Stomach (tissue), 19 donors: ENCODE measurements at places on chromosomes 7 and 10. TPM values are rescaled to one million over a fixed set of nuclear protein-coding genes. Genes with fewer than 3 reads are reported as not detected.

Gene FKBP6
- total RNA-seq, result not detected

Gene WDFY4
- 8.0 TPM for total RNA-seq

Gene TEX47
- not detected for total RNA-seq

Gene PRLHR
- total RNA-seq, result not detected

Gene SPRN
- not detected for total RNA-seq

Gene OAT
- total RNA-seq, result 48.1 TPM

Gene LOXL4
- total RNA-seq, result 2.0 TPM

Gene TLX1
- total RNA-seq, result 7.0 TPM

Gene HK1
- total RNA-seq, result 54.5 TPM

Gene ADAM8
- total RNA-seq, result 3.3 TPM

Gene BEND7
- total RNA-seq, result 19.6 TPM

Gene LLCFC1
- not detected for total RNA-seq

Gene OR9A2
- not detected for total RNA-seq

Gene TCAF2
- 2.9 TPM for total RNA-seq

Gene LRRC61
- 15.9 TPM for total RNA-seq

Gene KNDC1
- not detected for total RNA-seq

Gene LIMK1
- 17.2 TPM for total RNA-seq

Gene RAPGEF5
- 3.6 TPM for total RNA-seq

Gene SORBS1
- 713 TPM for total RNA-seq

Gene RAMP3
- total RNA-seq, result 5.8 TPM

Gene C7orf57
- total RNA-seq, result not detected
